ENCODE measurements at places on chromosomes 6 and 20.

GRCh38 chr6:82364087-82365015 is 734 bp downstream of the TPBG start:
- DNase-seq, result no peak

- DNase-seq, result no peak
Measured at GRCh38 chr20:64232794-64233193, 22.8 kb upstream of the PCMTD2 start.

- DNase-seq, result no peak
Measured at GRCh38 chr6:154479771-154480639, 30.5 kb downstream of the CNKSR3 start.

DNA sequence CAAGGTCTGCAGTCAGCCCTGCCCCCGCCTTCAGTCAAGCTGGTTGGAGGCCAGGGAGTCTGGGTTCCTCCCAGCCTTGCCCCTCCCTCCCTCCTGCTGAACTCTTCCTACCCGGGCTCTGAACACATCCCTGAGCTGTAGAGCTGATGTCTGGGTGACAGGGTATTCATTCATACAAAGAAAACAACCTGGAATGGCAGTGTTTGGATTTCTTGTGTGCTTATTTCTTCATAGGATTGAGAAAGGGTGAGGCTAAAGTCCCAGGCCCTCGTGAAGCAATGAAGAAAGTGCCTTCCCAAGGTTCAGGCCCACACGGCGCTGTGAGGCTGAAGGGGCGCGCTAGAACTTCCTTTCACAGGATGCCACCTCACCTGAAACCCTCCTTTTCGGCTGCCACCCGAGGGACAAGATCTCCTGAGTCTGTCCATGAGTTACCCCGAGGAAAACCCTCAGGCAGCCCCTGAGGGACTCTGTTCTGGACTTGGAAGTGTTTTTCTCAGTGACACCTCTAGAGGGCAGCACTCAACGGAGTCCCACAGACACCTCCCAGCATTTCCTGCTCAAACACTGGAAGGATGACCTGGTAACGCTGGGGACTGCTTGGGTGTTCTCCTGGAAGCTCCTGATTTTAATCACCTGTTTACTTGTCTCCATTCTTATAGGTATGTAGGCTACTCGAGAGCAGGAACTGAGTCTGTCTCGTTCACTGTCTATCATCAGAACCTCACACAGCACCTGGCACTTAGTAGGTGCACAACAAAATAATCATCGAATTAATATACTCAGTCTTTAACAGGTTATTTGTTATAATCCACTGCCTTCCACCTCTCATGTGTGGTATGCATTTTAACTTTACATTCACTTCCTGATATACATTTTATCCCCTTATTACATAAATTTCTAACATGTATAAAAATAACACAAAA is 11.8 kb upstream of the GSTA1 start:
- peak; percentile 39 for DNase-seq

- no peak for DNase-seq
Measured at GRCh38 chr20:15834857-15835256, 738.4 kb downstream of the KIF16B start.

DNA sequence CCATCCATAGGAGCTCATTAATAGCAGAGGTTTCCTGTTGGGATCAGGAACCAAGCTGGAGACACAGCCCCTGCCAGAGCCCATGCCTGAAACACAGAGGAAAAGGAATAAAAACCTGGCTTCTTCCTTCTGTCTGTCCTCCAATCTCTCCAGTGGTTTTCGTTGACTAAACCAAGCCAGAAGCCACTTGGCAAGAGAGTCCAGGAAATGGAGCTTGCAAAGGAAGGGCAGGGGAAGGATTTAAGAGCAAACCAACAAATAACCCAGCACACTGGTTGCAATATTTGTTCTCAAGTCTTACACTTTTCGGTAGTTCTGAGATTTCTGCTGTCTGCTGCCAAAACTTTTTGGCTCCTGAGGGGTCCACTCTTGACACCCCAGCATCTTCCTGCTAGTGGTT is 137.0 kb upstream of the BMP2 start:
- DNase-seq, result no peak

DNA sequence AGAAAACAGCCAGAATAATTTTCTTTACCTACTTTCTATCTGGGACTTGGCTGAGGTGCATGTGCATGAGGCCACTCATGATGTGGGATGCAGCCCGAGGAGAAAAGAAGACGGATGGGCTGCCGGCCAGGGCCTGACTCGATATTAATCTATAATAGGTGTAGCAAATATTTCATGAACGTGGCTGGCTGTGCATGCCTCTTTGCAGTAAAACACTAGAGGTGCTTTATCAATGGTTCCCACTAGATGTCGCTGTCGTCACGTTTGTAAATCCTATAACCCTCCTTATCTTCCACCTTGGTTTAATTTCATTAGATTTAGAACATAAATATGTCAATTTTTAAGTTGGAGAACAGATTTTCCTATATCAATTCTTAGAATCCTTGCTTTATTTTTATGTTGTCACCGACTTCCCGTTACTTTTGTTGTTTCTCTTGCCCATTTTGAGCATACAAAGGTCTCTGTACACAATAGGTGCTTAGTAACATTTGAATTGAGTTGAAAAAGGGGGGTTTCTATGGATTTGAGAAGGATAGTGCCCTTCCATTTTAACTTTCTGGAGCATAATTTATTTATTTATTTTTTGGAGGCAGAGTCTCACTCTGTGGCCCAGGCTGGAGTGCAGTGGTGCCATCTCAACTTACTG is 19.6 kb upstream of the FERMT1 start:
- DNase-seq, result no peak

- no peak for DNase-seq
Measured at GRCh38 chr6:104952911-104953399, 4.0 kb upstream of the LIN28B start.

GRCh38 chr20:41139227-41140093 is 2.1 kb downstream of the PLCG1 start:
- no peak for DNase-seq

- no peak for DNase-seq
Measured at GRCh38 chr6:166313255-166314070, 5.3 kb upstream of the PRR18 start.

GRCh38 chr6:168155193-168155592 is 76.2 kb upstream of the FRMD1 start:
- DNase-seq, result no peak

GRCh38 chr6:105326216-105326615 is 76.7 kb downstream of the PREP start:
- no peak for DNase-seq

- DNase-seq, result no peak
Measured at GRCh38 chr20:35619196-35620095, 3.8 kb downstream of the SPAG4 start.

- no peak for DNase-seq
Measured at GRCh38 chr20:24545168-24545567, 75.7 kb downstream of the SYNDIG1 start.

- DNase-seq, result no peak
Measured at GRCh38 chr6:157269261-157269794, 54.0 kb downstream of the TMEM242 start.

- DNase-seq, result no peak
Measured at GRCh38 chr20:20489648-20490341, 121.9 kb downstream of the INSM1 start.

- no peak for DNase-seq
Measured at GRCh38 chr20:21450572-21450971, 53.2 kb upstream of the NKX2-4 start.

DNA sequence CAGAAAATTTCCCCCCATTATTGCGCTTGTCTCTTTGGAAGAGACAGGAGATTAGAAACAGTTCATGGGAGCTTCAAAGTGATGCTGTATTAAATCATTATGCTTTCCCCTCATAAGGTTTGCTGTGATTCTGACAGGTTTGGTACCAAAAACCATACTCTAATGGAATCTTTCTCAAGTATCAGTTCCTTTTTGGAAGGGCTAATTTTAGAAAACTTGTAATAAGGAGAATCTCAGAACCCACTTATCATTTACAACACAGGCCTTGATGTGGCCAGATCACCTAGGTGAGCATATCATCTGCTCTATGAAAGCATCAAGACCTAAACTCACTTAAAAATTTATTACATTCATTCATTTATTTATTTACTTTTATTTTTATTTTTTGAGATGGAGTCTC is 51.2 kb downstream of the TP53INP2 start:
- no peak for DNase-seq

- DNase-seq, result no peak
Measured at GRCh38 chr6:160428069-160428430, 79.9 kb downstream of the SLC22A3 start.

GRCh38 chr6:16006681-16007080 is 122.2 kb upstream of the MYLIP start:
- no peak for DNase-seq

GRCh38 chr6:83221889-83222479 is 28.8 kb downstream of the RWDD2A start:
- DNase-seq, result no peak

DNA sequence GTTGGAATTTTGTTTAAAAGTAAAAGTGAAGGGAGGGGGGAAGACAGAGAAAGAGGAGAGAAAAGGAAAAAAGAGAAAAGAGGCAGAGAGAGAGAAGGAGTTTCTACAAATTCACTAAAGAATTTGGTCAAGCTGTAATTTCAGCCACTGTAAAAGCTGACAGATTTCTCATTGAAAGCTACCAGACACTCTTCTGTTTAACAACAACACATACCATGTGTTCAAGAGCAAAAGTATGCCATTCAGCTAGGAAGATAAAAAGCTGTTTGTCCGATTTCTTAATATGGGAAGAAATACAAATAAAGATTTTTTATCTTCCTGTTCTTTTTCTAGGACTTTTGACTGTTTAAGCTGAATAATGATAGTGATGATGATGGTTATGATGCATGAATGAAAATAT is 204.8 kb upstream of the RSPO3 start:
- DNase-seq, result no peak

- DNase-seq, result no peak
Measured at GRCh38 chr6:34098045-34098936, 47.6 kb downstream of the GRM4 start.

All from iPS DF 6.9 (cell line).